ENCODE measurements at places on chromosomes 16 and 17.

DNA sequence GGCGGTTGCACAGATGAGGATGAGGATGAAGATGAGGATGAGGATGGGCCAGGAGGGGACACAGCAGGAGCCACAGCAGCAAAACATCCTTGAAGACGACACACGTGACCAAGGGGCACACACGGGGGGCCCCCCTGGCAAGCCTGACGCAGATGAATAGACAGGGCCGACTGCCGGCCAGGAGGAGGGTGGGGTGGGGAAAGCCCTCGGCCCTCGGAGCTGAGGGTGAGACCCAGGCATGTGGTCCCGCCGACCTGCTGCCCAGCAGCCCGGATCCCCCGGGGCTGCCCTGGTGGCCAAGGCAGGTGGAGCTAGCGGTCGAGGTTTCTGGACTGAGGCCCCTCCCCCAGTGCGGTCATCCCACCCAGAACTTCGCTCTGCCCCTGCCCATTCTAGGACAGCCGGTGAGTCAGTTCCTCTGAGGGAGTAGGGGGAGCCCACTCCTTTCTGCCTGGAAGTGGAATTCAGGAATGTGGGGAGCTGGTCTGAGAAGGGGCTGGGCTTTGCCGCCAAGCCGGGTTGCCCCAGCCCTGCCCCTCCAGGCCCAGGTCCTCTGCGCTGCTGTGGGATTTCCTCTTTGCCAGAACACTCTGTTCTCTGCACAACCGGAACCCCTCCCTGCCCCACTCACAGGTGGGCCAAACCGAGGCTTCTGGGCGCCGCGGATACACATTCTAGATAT is 9.9 kb downstream of the CYGB start:
- peak; percentile 77 for DNase-seq

DNA sequence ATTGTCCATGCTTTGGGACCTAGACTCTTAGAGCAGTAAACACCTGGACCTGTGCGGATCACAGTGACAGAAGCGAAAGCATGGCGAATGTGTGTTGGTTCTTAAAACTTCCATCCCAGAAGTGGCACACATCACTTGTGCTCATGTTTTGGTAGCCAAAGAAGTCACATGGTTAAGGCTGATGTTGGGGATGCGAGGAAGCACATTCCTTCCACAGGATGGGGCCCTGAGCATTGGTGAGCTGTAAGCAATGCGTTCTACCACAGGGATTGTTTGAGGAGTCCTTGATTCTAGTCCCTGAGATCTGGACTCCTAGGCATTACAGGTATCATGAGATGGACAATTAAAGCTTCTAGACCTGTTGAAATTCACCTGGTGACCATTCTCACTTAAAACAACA is 375.9 kb downstream of the UTP18 start:
- no peak for DNase-seq

- no peak for DNase-seq
Observed at GRCh38 chr17:65074778-65075250, 18.3 kb upstream of the GNA13 start.

DNA sequence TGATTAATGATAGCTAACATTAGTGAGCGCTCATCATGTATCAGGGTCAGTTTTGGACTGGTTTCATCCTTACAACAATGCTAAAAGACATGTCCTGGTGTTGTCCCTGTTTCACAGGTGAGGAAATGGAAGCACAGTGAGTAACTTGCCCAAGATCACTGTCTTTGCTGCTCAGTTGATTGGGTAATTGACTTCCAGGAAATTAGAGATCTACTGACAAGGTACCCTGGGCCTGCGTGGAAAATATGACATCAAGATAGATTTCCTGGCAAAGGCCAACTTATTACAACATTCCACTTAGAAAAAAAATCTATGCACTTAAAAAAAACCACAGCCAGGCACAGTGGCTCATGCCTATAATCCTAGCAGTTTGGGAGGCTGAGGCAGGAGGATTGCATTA is 96.3 kb downstream of the CYLD start:
- DNase-seq = no peak

- no peak for DNase-seq
Observed at GRCh38 chr17:48753794-48754499, 25.4 kb upstream of the HOXB13 start.

- no peak for DNase-seq
Observed at GRCh38 chr17:7241090-7241733, 1.0 kb downstream of the GABARAP start.

GRCh38 chr16:87202346-87202745 is 114.8 kb downstream of the C16orf95 start:
- DNase-seq = no peak

DNA sequence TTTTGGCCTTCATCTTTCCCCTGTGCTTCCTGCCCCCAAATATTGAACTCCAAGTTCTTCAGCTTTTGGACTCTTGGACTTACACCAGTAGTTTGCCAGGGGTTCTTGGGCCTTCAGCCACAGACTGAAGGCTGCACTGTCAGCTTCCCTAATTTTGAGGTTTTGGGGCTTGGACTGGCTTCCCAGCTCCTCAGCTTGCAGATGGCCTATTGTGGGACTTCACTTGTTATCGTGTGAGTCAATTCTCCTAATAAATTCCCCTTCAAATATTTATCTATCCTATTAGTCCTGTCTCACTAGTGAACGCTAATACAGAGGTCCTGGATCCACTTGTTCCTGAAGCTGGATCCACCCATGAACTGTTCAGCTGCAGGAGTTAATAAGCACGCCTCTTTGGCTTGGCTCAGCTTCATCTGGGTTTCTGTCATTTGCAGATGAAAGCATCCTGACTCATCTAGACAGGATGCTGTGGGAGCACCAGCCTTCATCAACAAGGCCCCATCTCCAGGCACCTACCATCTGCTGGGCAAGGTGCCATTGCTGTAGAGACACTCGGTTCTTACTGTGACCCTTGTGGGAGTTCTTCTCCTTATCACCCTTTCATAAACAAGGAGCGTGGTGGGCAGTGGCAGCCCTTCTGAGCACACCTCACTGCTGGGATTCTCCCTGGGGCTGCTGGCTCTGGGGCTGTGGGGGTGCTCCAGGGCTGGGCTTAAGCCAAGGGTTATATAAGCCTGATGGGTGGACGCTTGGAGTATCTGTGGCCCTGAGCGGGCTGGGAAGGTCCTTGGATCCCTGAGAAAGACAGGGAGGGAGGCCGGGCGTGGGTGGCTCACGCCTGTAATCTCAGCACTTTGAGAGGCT is 23.1 kb downstream of the LAT start:
- DNase-seq = no peak

GRCh38 chr16:17395849-17396480 is 74.8 kb downstream of the XYLT1 start:
- DNase-seq = no peak

- DNase-seq = no peak
Observed at GRCh38 chr16:86821895-86822294, 243.5 kb downstream of the FOXL1 start.

DNA sequence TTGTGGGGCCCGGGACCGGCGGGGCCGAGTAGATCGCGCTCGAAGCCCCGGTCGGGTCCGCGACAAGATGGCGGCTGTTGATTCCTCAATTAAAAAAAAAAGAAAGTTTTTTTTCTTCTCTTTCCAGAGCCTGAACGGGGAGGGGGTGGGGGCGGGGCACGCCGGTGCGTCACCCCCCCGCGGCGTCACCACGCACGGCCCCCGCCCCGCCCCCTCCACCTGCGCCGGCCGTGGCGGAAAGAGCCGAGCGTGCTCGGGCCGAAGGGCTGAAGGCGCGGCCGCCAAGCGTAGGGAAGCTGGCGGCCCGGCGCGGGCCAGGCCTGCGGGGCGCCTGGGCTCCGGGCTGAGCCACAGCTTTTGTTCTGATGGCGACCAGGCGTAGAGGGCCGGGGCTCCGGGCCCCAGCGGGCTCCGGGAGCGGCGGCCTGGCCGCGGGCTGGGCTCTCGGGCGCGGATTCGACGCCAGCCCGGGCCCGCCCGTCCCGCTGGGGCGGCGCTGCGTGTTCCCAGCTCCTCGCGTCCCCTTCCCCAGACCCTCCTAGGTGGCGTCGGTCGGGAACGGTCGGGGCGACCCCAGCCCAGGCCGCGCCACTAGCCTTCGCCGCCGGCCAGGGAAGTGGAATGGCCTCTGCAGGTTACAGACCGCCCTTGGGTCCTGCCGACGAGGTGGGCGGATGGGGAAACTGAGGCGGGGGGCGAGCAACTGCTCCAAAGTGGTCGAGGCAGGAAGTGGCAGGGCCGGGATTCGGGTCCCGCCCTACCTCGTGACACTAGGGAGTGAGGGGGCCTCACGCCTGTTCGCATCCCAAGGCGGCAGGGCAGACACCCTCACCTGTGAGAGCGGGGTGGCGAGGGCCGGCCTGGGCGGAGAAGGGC is at the start of gene CREBBP:
Gene CREBBP (minus strand): TSS at position 91 of the 876 bp plus-strand sequence. CDS start 797 bp downstream, outside the sequence.
- DNase-seq = peak; percentile 92

DNA sequence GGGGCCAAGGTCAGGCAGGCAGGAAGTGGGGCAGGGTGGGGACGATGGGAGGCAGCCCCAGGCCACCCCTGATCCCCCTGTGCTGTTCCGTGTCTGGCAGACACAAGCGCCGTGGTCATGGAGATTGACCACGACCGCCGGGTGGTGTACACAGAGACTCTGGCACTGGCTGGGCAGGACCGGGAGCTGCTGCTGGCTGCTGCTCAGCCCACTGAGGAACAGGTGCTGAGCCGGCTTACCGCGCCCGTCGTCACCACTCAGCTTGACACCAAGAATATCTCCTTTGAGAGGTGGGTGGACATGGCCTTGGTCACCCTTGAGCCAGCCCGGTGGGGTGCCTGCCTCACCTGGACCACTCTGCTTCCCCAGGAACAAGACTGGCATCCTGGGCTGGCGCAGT is 13.7 kb downstream of the CORO6 start:
- no peak for DNase-seq

- no peak for DNase-seq
Observed at GRCh38 chr17:66897141-66897540, 62.2 kb downstream of the CACNG5 start.

GRCh38 chr17:2262135-2262587 is 41.4 kb downstream of the SMG6 start:
- DNase-seq = no peak

DNA sequence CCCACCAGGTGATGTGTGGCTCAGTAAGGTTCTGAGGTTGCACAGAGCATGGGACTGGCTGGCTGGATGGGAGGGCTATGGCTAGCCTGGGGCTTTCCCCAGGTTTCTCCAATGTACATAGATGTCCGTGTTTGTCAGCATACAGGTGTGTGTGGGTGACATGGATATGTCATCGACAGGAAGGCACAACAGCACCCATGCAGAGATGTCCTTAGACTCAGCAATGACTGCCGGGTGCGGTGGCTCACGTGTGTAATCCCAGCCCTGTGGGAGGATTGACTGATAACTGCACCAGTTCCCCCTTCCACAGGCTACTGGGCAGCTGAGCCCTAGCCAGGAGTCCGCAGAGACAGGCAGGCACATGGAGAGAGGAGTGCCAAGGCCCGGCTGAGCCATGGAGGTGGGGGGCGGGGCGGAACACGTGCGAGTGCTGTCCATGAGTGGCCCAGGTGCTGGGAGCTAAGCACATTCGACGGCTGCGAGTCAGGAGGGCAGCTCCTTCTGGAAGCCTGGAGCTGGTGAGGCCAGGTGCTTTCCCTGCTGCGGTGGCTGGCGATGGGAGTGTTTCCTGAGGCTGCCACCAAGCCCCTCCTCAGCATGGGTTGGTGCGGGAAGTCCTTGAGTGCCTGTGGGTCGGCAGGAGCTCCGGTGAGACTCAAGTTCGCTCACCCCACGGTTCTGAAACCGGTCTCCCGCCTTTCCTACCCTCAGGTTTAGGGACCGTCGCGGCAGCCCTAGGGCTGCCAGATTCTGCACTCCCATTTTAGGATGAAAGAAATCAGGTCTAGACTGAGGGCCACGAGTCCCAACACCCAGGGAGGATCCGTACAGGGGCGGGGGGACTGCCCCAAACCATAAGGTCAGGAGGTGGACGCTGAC is 858 bp upstream of the ASPSCR1 start:
- no peak for DNase-seq

DNA sequence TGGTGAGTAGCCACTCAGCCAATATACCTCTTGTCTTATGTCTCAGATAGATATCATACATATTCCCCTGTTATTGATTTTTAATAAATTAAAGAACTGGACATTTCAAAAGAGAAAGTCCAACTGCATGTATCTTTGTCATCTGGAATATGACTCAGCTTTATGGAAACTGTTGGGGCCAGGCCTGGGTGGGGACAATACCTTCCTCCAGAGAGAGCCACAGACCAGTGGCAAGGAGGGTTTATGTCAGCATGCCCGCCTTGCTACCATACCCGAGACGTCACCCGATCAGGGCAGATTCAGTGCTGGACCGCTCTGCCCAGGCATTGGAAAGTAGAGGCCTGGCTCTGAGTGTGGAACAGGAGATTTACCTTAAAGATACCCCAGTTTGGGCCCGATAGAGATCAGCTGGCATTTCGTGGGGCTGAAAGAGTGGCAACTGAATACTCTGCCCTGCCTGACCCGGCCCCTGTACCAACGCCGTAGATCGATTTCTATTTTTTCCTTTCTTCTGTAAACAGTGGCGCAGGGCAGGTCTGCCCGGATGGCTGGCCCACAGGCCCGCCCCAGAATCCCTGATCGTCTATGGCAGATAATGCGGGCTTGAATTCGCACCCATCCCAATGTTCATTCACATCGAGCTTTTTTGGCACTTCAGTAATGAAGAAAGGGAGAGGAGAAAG is 158.6 kb downstream of the SALL1 start:
- DNase-seq = no peak

DNA sequence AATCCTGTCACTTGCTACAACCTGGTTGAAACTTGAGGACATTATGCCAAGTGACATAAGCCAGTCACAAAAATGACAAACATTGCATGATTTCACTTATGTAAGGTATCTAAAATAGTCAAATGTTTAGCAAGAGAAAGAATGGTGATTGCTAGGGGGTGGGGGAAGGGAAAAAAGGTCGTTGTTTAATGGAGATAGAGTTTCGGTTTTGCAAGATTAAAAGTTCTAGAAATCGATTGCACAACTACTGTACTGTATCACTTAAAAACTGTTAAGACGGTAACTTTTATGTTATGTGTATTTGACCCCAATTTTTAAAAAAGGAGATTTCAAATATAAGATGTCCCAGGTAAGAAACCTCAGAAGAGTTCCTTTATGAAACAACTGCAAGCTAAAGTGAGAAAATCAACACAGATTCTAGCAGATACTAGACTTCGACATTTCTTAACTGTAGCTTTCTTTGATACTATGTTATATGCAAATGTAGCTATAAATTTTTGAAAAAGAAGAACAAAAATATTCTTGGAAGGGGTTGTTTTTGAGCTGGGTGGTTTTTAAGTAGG is 5.9 kb downstream of the MEOX1 start:
- no peak for DNase-seq

- DNase-seq = no peak
Observed at GRCh38 chr16:66844342-66845079, at the start of gene CA7. CA7 (plus strand) TSS chr16:66844414; CDS start chr16:66844488, 74 bp downstream.

GRCh38 chr17:16349431-16349830 is 3.8 kb downstream of the CENPV start:
- no peak for DNase-seq

- DNase-seq = no peak
Observed at GRCh38 chr16:2963074-2963722, 877 bp upstream of the KREMEN2 start.

- DNase-seq = no peak
Observed at GRCh38 chr17:76556765-76557367, 17.0 kb downstream of the PRCD start.

GRCh38 chr17:68509141-68510057 is 2.8 kb upstream of the PRKAR1A start:
- no peak for DNase-seq
